ENCODE measurements at places on chromosomes 5 and 9.

GRCh38 chr9:133602277-133602676 lies 6.9 kb downstream of the FAM163B start:
- no peak for DNase-seq

DNA sequence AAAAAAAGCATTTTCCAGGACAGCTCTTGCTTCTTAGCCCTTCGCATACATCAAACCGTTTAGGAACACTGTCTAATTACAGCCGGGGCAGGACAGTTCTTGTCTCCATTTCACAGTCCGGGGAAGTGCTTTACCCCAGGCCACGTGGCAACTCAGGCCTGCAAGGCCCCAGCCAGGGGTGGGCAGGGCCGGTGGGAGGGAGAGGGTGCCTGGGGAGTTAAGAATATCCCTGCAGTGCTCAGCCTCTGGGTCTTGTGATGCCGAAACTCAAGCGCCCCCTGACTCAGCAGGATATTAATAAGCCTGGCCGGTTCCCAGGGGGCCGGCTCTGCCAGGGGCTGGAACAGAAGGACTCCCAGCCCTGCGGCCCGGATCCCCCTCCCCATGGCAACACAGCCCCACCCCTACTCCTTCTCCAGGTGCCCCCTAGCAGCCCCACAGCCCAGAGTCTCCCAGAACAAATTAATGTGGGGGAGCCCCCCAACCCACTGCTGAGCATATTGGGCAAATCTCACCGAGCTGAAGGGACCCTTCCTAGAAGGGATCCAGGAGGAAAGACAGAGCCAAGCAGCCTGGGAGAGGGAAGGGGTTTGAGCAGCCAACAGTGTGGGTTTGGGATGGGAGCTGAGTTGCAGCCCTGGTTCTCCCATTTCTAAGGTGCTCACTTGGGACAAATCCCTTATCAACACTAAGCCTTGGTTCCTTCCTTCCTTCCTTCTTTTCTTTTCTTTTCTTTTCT lies 45.3 kb downstream of the PLPP7 start:
- no peak for DNase-seq

DNA sequence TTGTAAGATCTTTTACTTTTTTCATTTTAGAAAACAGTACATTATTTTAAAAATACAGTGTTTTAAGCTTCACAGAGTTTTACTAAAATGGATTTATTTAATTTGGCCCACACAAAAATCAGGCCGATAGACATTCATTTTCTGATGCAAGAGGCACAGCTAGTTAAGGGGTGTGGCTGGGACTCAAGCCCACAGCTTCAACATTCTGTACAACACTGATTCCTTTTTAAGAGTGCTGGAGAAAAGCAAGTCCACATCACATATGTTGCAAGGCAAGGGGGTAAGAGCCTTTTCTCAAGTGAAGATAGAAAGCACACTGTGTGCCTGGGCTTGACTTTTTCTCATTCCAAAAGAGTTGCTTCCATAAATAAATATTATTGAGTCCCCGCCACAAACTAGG lies 195.9 kb downstream of the RFK start:
- DNase-seq = no peak

GRCh38 chr5:173643964-173644363 lies 27.5 kb upstream of the BOD1 start:
- DNase-seq = no peak

GRCh38 chr9:120742951-120743416 lies 28.7 kb upstream of the MEGF9 start:
- DNase-seq = peak; percentile 59

DNA sequence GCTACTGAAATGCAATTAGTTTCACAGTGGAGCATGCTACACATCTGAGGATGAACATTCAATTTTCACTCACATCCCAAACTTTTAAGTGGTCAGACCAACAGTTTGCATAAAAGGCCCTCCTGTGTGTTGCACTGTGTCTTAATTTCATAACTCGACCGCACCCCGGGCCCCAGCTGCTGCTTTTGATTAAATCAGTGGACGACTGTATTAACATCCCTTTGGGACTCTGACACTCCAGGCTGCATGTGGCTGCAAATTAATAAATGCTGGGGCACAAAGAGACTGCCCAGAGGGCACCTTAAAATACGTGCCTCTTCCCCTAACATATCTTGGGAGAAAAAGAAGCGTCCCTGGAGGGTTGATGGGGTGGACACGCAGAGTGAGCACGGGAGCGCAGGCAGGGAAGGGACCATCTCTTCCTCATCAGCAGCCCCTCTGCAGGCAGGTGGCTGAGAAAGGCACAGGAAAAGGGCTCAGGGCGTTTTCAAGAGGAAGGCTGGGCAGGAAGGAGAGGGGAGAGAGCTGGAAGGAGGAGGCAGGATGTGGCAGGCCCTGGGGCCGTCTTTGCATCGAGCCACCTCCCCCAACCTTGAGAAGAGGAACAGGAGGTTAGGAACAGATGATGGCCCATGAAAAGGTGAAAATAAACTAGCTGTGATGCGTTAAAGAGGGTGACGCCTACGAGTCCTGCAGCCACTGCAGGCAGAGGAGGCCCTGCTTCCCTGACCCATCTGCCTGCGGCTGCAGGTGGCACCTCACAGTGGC lies 18.6 kb downstream of the MED10 start:
- DNase-seq = peak; percentile 26

DNA sequence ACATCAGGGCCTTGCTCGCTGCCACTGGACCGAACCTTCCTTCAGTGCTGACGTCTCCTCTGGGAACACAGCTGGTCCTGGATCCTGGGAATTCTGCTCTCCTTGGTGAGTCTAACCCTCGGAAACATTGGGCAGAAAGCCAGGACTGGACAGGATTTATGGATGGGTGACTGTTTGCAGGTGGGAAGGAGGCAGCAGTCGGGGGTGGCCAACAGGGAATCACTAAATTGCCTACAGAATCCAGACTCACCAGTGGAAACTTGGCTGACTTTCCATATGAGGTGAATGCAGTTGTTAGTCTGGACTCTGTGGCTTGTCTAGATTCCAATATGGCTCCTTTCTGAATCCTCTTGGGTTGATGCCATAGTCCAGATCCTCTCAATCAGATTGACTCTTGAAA lies 203.1 kb downstream of the SAXO1 start:
- no peak for DNase-seq

DNA sequence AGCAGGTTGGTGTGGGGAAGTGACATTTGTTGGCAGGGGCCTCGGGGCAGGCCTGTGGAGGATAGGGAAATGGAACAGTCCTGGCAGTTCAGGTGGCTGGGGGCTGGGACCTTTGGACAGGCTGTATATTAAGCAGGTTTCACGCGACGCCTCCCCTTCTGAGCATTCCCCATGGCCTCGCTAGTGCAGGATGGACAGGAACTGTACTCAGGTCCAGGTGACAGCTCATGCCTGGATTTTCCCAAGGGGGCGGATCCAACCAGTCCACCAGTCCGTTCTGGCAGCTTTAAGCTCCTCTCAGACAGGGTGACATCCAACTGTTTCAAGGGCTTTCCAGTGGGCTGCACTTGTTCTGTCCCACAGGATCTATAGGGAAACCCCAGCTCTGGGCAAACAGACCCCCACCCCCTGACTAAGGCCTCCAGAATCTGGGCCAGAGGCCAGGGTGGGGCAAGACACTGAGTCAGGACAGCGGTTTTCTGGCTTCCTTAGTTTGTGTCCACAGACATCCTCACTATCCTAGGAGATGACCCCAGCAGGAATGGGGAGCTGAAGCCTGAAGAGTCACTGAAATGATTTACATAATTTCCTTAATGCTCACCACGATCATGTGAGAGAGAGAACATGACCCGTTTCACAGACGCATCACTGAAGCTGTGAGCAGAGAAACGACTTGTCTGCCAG lies 20.9 kb downstream of the CSF2 start:
- DNase-seq = no peak

GRCh38 chr5:8363138-8363537 lies 494.2 kb downstream of the MTRR start:
- DNase-seq = no peak

GRCh38 chr9:38294220-38294960 lies 98.1 kb upstream of the ALDH1B1 start:
- DNase-seq = no peak

DNA sequence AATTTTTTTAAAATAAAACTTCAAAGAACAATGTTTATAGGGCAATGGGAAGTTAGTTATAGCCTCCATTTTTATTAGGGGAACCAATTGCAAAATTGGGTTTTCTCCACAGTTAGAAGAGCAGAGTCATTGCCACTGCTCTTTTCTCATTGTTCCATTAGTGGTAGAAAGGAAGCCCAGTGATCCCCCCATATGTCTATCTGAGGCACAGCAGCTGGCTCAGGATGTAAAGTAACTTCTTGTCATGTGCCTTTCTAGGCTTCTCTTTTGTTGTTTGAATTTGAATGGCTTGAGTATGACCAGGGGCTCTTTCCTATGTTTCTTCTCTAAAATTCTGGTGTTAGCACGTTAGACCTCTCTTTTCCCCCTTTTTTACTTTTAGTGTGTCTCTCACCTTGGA lies 61.2 kb downstream of the UBAP1 start:
- no peak for DNase-seq

DNA sequence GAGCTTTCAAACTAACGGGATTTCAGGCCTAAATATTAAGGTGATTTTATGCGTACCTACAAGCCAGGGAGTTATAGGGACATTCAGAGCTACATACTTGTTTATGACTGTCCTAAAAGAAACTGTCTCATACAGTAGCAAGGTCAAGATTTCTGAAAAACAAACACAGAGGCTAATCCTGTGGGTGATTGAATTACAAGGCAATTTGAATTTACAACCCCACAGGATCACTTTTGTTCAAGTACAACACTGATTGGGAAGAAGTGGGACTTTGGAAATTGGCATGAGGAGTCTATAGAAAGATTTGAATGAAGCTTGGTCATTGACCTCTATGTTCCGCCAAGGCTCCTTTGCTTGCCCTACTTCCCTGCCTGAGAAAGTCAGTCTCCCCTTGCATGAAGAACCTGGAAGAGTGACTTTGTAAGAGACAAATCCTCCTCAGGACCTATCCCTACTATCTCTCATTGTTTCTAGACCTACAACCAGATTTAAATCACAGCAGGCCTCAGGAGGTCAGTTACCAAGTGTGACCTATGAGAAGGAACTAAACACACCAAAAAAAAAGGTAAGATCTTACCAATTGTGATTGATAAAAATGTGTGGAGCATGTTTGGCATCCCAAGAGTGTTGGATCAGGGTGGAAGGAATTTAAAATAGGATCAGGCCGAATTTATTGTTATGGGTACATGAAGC lies 38.4 kb upstream of the CDC42SE2 start:
- DNase-seq = no peak

DNA sequence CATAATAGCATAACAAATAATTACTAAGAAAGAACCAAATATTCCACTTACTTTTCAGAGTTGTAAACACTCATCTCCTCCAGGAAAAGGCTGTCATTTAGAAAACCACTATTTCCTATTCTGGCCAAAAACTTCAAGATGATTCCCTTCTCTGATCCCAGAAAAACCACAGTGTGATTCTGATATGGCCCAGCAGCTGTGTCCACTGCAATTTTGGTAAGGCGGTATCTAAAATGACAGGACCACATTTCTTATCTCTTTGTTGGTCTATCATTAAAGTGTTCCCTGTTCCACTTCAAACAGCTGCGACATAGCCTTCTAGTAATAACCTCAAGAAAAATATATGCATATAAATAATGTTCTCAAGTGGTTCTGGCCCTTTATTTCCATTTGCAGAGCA lies 96.1 kb downstream of the SEMA6A start:
- no peak for DNase-seq

GRCh38 chr9:105957830-105958229 lies 263.5 kb downstream of the TMEM38B start:
- DNase-seq = no peak

GRCh38 chr9:121369595-121370265 lies at the start of gene STOM:
Gene STOM, minus strand, starts transcription at chr9:121370250. Its CDS starts 63 bp downstream, at chr9:121370187.
- DNase-seq = peak; percentile 68

- no peak for DNase-seq
Measured at GRCh38 chr5:69046375-69046957, 47.3 kb upstream of the SLC30A5 start.

GRCh38 chr9:87243602-87244001 lies 254.1 kb upstream of the DAPK1 start:
- peak; percentile 36 for DNase-seq

DNA sequence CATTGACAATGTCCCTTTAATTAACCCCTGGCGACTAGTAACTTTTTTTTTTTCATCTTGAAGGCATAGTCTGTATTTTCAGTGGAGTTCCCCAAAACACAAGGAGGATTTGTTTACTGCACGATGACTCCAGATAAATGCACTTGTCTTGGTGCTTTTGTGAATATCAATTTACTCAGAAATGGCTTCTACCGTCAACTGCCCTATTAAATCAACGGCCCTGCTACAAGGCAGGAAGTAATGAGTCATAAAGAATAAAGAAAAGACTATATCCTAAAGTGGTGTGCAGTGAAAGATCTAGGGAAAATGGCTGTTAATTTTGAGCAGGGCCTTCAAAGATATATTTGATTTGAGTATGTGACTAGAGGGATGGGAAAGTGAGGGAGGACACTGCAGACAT lies 388.3 kb upstream of the CHD1 start:
- no peak for DNase-seq

GRCh38 chr5:29994519-29994918 lies 1199.0 kb upstream of the CDH6 start:
- no peak for DNase-seq

GRCh38 chr5:19767987-19768386 lies 220.0 kb downstream of the CDH18 start:
- no peak for DNase-seq

DNA sequence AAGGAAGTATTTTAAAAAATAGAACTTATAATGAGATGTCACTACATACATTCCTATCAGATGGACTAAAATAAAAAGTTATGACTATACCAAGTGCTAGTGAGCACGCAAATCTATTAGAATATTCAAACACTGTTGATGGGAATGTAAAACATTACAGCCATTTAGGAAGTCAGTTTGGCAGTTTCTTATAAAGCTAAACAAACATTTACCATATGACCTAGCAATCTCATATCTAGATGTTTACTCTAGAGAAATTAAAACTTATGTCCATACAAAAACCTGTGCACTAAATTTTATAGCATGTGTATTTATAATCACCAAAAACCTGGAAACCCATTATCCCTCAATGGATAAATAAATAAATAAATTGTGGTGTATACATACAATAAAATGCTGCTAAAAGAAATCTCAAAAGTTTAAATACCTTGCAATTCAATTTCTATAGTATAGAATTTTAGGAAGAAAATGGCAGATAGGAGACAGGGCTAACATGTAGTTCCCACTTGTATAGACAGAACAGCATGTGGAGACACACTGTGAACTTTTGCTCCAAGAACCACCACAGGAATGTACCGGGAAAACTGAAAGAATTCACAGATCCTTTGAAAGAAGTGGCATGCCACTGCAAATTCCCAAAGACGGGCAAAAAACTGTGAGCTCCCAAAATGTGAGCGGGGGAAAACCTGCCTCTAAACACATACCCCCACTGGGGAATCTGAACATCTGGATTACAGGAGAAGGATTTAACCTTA lies 174.6 kb upstream of the SPEF2 start:
- no peak for DNase-seq

DNA sequence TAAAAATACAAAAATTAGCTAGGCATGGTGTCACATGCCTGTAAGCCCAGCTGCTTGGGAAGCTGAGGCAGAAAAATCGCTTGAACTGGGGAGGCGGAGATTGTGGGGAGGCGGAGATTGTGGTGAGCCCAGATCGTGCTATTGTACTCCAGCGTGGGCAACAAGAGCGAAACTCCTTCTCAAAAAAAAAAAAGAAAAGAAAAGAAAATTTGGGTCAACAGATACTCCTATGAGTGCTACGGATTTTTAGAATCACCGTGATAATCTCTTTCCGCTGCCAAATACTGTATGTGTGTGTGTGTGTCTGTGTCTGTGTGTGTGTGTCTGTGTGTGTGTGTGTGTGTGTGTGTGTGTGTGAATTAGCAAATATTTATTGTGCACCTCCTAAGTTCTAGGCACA lies 64.4 kb downstream of the ARRDC3 start:
- DNase-seq = peak; percentile 27

- DNase-seq = no peak
Measured at GRCh38 chr5:145543968-145544367, 291.2 kb downstream of the PRELID2 start.

Data from activated CD4-positive, alpha-beta T cell treated with anti-CD3 and anti-CD28 coated beads, Interleukin-10, Interleukin-2, amounts not matched to agents 100 ng/mL and 50 ng/mL, durations not matched to agents 16 hours and 8 hours (primary cell).